Neural progenitor cell (in vitro differentiated cells): ENCODE measurements at places on chromosomes 4 and X. TPM values are rescaled to one million over a fixed set of nuclear protein-coding genes. Genes with fewer than 3 reads are reported as not detected.

- DNase-seq, result no peak
Observed at GRCh38 chrX:72634331-72634730, 61.7 kb upstream of the HDAC8 start.

DNA sequence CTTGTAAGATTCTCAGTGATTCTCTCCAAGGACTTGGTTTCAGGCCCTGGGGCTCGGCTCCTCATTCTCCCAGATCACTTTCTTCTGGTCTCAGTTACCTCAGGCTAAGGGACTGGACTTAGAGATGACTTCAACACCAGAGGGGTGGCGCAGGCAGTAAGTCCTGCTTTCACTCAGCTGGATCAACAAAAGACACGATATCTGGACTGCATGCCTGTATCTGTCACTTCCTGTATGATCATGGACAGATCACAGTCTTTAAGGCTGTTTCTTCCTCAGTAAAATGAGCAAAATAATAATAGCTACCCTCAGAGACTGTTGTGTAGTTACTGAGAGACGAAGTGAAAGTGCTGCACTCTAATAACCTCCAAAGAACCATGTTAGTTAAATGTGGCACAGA, 19.5 kb upstream of the CXCR3 start:
- DNase-seq, result no peak

- no peak for DNase-seq
Observed at GRCh38 chr4:4810092-4810774, 49.2 kb upstream of the MSX1 start.

Gene HSD17B10
- 66.3 and 103 TPM in 2 replicates for total RNA-seq

DNA sequence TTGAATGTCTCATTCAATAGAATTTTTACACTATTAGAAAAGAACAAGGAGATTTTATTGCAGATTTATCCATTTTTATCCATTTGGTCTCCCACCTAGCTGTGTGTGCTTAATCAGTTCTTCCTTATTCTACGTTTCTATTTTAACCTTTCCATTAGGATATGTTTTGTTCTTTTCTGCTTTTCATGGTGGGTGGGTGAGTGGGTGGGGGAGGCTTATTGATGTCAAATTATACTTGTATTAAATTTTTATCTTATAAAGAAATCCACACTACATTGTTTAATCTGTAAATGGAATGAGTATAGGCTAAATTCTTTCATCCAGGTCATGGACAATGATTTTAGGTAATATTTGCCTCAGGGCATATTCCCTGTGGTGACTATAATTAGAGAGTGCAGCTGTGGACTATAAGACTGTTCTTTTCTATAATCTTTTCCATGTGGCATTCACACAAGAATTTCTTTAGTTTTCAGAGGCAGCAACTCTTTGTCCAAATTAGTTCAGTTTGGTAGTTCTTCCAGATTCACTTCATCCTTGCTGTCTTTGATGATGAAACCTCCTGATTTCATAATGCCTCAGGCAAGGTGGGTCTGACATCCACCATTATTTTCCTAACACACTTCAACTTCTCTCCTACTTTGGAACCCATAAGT, 2451.8 kb downstream of the PCDH7 start:
- DNase-seq, result no peak

Gene SLC9B1
- total RNA-seq, result not detected in 2 replicates

GRCh38 chrX:130529531-130529930, 127.7 kb downstream of the RBMX2 start:
- DNase-seq, result no peak

- no peak for DNase-seq
Observed at GRCh38 chr4:70681704-70682103, 6.6 kb upstream of the UTP3 start.

Gene RAP2C
- 24.6 and 43.8 TPM in 2 replicates for total RNA-seq

Gene MAGEB2
- not detected in 2 replicates for total RNA-seq
